Mucosa of descending colon (tissue), 3 donors: ENCODE measurements at places on chromosomes 5 and 9.

DNA sequence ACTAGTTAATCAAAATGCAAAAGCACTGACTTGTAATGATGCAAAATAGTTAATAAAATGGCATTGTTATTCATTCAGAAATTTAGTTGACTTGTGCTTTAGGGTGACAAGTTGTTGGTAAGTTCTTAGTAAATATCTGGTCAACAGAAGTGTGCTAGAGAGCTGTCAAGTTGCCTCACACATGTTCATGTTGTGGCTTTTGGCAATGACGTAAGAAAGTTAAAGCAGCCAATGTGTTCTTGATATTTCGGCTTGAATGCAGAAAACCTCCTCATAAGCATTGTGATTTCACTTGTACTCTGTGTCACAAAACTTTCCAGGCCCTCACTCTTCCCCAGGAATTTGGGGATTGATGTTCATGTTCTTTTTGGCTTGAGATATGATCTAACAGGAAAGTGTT is 626.7 kb downstream of the PRR16 start:
- DNase-seq: no peak

GRCh38 chr9:136050701-136051452 is 44.2 kb downstream of the NACC2 start:
- DNase-seq: no peak

- peak; percentile 91 for DNase-seq
These were observed 44.3 kb upstream of the SARDH start for GRCh38 chr9:133782157-133783130.

GRCh38 chr5:167730121-167730520 is 561.3 kb upstream of the WWC1 start:
- DNase-seq: no peak

DNA sequence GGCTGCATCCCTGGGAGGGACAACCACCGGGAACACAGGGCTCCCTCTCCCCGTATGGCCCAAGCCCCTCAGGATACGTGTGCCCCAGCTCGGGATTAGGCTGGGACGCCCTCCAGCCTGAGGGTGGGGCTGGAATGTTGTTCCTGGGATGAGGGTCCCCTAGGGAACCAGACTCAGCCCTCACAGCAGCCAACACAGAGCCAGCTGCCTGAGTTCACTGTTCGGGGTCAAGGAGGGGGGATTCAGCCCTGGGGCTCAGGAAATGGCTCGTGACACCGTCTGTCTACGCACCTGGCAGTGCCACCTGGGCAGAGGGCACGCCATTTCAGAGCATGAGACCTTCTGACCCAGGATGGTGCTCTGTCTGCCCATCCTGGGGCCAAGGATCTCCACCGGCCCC is 8.9 kb downstream of the RNF44 start:
- peak; percentile 47 for DNase-seq

GRCh38 chr5:138594305-138595058 is 19.3 kb upstream of the HSPA9 start:
- no peak for DNase-seq

DNA sequence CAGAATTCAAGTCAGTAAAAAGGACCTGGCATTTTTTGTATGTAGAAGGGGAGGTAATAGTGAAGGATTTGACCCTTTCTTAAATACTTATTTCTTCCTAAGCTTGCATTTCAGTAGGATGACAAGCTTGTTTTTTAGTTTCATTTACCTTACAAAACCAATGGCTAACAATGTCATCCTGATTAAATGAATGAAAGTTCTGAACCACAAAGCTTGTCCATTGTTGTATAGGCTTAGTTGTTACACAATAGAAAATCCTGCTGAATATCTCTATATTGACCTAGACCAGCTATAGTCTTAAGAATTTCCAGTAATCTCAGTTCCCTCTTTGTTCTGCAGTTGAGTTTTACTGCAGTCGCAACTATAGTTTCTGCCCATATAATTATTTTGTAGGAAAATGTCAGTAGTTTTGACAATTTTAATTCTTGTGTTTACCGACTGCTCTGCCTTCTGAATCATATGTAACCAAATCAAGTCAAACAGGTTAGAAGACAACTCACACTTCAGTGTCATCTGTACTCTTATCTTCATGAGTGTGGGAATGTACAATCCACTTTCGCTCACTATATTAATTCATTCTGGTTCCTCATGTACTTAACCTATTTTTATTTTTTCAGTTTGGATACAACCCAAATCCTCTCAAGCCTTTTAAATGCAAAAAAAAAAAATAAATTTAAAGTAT is 195.7 kb downstream of the CD180 start:
- no peak for DNase-seq
